ENCODE measurements at places on chromosomes 5 and 9. TPM values are rescaled to one million over a fixed set of nuclear protein-coding genes. Genes with fewer than 3 reads are reported as not detected.

The RICTOR gene
- 20.8 TPM for total RNA-seq

The NREP gene
- 5.3 TPM for total RNA-seq

The ROR2 gene
- total RNA-seq: 5.4 TPM

The CENPK gene
- not detected for total RNA-seq

The ARL15 gene
- 14.3 TPM for total RNA-seq

The DBH gene
- total RNA-seq: not detected

The THOC3 gene
- total RNA-seq: 18.9 TPM

The ADRB2 gene
- 1.6 TPM for total RNA-seq

The PNPLA7 gene
- total RNA-seq: 27.7 TPM

The HMMR gene
- not detected for total RNA-seq

The SNX2 gene
- total RNA-seq: 14.8 TPM
